ENCODE measurements at places on chromosomes 5 and 9. TPM values are rescaled to one million over a fixed set of nuclear protein-coding genes. Genes with fewer than 3 reads are reported as not detected.

DNA sequence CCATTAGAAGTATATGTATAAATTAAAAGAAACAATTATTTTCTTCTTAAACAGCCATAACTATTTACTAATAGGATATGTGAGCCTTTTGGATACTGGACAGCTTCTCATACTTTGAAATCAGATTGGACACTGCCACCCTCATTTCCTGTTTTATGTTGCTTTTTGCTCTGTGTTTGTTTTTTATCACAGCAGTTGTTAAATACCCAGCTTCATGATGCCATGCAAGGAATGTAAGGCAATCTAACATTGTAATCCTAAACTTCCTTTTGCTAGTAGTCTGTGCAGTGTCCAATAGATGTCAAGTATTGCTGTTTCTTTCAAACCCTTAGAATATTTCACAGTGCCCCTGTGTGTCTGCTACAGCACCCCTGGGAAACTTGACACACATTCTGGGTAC lies 56.2 kb downstream of the CNTLN start:
- no peak for DNase-seq

ADCY2 gene
- not detected for total RNA-seq

- DNase-seq = no peak
Observed at GRCh38 chr5:2696156-2696807, 55.2 kb downstream of the IRX2 start.

GRCh38 chr5:20109326-20109725 lies 121.3 kb upstream of the CDH18 start:
- no peak for DNase-seq

DNA sequence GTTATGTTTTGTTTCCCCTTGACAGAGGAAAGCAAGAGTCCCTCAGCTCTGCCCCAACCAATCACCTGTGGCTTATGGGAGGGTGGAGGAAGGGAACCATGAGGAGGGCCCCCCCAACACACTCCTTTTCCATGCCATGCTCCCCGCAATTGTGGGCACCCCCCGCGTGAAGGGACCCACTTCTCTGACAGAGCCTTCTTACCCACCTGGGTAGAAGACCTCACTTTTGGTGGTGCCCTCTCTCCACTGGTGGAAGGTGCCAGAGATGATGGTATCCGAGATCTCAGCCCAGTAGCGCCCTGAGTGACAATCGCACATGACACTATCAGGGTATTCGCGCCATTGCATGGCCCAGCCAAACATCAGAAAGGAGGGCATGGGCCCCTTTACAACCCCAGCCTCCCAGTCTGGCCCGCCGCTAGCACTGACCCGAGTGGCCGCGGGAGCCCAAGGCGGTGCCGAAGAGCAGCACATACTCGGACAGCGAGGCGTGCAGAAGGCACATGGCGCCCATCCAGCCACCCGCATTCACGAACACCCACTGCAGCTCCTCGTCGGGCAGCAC lies 714 bp downstream of the SIGMAR1 start:
- DNase-seq = no peak

PCDHB9 gene
- not detected for total RNA-seq

Data from natural killer cell (primary cell).